ENCODE measurements at places on chromosomes 12 and 14. TPM values are rescaled to one million over a fixed set of nuclear protein-coding genes. Genes with fewer than 3 reads are reported as not detected.

Gene CLEC14A
- not detected for total RNA-seq

Gene TAS2R10
- 0.19 TPM for total RNA-seq

Gene HOXC10
- 7.5 TPM for total RNA-seq

Gene GSC
- total RNA-seq: 0.11 TPM

Gene NANOG
- not detected for total RNA-seq

Gene KRT3
- not detected for total RNA-seq

DNA sequence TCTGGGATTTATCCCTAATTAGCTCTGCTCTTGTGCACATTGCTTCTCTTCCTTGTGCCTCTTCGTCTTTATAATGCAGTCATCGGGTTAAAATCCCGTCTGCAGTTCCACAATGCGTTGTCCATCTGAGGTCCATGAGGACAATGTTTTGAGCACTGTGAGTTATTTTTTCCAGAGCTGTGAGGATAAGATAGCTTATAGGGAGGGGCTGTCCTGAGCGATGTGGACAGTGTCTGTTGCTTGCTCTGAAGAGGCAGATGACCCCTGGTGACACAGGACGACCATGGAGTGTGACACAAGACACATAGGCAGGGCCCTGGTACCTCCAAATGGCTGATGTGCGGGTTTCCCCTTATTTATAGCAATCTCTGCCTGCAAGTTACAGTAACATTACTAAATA is 132.5 kb downstream of the SMOC1 start:
- DNase-seq: no peak

DNA sequence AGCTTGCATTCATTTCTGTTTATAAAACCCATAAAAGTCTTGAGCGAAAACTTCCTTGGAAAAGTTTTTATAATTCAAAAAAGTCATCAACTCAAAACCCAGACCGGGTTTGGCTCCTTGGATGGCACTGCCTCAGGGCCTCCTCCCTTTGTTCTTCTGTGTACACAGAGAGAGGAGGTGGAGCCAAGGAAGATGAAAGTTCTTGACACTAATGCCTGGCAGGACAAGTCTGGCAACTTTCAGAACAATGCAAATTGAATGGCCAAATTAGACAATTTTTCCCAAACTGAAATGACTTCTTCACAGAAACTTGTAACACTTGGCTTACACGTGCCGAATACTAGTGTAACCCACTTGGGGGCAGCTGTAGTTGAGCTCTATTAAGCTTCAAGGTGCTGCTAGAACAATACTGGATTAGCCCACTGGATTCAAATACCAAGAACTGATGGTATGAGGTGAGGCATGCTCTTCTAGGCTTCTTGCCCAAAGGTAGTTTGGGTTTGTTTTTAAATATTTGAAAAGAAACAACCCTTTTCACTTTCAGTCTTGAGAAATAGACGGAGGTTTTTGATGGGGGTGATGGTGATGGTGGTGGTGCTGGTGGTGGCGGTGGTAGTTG is 86.6 kb upstream of the FRMD6 start:
- DNase-seq: no peak

DNA sequence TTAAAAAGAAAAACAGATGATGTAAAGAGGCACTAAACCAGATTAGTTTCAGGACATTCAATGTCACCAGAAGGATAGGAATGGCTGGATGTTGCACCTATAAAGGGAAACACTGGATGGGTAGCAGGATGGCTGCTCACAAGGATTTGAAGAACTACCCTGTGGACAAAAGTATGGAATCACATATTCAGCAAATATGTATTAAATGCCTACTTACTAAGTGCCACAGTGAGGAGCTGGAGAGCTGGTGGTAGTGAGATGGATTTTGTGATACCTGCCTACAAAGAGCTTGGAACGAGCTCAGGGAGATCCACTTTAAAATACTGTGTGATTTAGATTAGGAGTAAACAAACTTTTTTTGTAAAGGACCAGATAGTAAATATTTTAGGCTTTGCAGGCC is 316.2 kb downstream of the PAWR start:
- no peak for DNase-seq

Measured in LHCN-M2 (cell line).